ENCODE measurements at places on chromosomes 5 and 9.

- DNase-seq, result no peak
Observed at GRCh38 chr9:99211746-99212145, 10.0 kb downstream of the ALG2 start.

DNA sequence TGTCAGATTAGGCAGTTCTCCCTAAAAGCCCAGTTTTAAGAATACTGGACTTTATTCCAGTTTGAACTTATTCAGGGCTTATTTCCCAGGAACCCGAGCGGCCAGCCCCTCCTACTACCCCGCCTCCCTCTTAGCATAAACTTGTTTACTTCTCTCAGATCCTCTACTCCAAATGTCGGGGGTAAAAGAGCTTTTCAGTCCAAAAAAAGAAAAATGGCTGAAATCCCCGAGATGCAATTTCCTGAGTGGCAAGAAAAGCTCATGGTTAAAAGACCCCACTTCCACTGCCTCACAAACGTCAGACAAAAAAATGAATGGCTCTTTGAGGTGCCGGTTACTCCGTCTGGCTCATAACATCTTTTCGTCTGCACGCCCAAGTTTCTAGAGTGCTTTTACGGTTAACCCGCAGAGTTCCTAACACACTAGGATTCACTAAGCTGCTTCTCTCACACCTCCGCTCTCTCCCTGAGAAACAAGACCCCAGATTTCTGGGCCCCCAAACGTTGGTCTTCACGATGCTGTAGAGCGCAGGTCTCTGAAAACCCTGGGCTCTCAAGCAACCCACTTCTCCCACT lies 402 bp downstream of the BRD8 start:
- peak; percentile 5 for DNase-seq

- DNase-seq, result no peak
Observed at GRCh38 chr5:59887274-59887673, 6.3 kb downstream of the PDE4D start.

DNA sequence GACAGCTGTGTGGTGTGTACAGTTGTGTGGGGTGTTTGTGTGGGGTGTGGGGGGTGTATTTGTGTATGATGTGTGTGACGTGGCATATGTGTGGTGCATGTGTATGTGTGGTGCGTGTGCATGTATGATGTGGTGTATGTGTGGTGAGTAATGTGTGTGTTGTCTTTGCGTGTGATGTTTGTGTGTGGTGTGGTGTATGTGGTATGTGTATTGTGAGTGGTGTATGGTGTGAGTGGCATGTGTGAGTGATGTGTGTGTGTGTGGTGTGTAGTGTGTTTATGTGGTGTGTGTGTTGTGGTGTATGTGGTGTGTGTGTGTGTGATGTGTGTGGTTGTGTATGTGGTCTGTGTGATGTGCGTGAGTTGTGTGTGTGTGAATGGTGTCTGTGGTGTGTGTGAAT lies 191.1 kb downstream of the MELK start:
- no peak for DNase-seq

GRCh38 chr9:98253565-98253964 lies 1.9 kb downstream of the TBC1D2 start:
- DNase-seq, result no peak

- no peak for DNase-seq
Observed at GRCh38 chr9:98460704-98461103, 205.3 kb upstream of the TBC1D2 start.

DNA sequence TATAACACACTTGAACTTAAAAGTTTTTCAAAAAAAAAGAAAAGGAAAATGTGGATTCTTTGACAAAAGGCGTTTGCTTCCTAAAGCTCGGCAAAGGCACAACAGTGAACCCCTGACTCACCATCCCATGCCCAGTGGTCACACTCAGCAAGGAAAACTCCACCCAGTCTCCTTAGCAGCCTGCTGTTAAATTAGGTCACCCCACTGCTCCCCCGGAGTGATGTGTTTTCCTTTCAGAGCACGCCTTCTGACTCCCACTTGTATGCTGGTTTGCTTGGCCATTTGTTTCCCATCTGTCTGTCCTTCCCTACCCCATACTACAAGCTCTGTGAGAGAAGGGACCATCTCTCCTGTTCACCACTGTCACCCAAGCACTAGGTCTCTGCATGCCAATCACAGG lies 23.8 kb downstream of the RETREG1 start:
- DNase-seq, result no peak

DNA sequence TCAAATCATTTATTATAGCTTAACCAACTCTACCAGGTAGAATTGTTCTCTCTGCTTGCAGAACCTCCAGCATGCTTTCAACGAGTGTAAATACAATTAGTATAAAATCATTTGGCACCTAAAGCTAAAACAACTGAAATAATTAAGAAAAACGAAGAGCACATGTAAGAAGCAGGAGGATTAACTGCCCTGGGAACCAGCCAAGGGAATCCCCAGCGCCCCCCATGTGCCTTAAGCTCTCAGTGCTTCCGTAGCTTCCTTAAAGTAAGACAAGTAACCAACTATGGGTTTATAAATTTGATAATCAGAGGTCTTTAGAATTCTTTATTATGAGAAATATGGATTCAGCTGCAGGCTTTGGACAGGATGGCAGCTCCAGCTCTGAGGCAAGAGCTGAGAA lies 402.4 kb downstream of the RAB3C start:
- DNase-seq, result no peak

Data from amniotic stem cell (primary cell).